Bone marrow (tissue), 2 donors: ENCODE measurements at places on chromosomes 6 and 20.

DNA sequence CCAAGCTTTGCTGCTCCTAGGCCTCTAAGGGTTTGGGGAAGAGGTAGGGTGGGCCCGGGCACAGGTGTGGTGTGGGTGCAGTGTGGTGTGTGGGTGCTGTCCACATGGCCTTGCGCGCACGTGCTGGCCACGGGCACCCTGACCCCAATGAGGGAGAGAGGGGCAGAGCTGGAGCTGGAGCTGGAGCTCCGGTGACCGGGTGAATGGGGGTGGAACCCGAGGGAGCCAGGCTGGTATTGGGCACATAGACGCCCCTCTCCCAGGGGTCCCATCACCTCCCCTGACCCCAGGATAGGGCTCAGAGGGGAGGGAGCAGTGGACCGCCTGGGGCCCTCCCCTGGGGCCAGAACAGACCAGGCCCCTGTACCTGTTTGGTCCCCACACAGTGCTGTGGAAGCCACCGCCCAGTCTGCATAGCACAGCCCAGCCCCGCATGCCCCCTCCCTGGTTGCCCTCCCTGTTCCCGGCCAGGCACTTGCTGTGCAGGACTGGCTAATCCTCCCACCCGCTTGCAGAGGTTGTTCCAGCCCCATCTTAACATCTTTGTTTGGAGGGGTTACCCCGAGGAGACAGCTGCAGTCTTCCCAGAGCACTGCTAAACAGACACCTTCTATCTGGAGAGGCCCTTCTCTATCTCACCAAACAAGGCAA, 984 bp downstream of the ADAM33 start:
- no peak for DNase-seq

DNA sequence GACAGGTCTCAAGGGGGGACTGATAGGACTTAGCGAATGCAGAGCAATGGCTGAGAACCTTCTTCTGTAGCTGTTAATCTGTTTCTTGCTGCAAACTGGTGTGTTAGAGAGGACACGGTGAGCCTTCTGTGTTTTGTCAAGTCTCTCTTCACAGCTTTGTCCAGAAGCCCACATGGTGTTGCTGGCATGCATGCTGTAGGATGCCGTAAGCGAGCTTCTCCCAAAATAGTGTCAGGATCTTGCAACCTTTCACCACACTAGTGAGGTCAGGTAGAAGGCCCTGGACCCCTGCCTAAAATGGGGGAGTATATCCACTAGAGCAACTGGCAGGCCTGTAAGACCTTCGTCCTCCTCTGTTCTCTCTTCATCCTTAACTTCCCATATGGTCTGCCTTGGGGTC, 51.9 kb upstream of the GLP1R start:
- DNase-seq: no peak

DNA sequence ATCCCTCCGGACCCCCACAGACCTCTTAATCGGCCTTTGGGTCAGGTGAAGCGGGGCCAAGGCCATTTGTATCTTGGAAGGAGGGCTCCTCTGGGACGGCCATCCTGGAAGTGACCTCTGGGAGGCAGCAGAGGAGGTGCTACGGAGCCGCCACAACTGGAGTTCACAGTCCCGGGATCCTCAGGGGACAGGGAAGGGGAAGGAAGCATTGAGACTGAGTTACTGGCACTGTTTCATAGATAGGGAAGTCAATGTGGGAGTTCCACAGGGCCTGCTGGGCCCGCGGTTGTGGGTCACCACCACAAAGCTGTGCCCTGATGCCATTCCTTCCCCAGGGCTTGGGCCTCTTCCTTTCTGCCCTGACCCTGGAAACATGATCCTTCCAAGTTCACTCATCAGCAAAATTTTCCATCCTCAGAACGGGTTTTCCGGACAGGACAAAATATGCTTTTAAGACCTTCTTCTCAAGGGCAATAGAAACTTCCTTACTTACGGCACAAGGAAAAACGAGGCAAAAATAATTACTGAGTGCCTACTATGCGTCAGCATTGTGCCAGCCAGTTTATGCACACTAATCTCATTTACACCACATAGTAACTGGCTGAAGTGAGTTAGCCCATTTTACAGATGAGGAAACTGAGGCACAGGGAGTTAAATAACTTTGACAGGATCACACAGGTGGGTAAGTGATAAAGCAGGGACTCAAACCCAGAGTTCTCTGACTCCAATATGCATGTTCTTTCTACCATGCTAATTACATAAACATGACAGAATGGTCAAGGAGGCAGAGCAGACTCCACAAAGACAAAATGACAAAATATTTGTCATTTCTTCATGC, 143.8 kb downstream of the UNC5CL start:
- DNase-seq: no peak

DNA sequence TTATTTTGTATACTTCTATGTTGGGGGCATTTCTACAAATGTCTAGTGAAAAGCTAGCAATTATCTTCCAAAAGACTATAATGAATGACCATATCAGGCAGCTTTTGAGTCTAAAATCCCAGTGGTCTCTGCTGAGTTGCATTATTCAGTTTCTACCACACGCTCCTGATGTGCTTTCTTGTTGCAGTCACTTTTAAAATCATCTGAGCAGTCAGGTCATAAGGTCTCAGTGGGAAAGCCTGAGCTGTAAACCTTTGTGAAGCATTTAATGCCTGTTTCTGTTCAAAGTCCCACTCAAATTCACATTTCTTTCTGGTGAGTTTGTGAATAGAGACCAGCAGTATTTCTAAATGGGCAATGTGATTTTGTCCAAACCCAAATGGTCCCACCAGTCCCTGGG, 1681.5 kb downstream of the HACE1 start:
- no peak for DNase-seq

- DNase-seq: no peak
Observed at GRCh38 chr20:1062334-1063010, 55.9 kb upstream of the PSMF1 start.

DNA sequence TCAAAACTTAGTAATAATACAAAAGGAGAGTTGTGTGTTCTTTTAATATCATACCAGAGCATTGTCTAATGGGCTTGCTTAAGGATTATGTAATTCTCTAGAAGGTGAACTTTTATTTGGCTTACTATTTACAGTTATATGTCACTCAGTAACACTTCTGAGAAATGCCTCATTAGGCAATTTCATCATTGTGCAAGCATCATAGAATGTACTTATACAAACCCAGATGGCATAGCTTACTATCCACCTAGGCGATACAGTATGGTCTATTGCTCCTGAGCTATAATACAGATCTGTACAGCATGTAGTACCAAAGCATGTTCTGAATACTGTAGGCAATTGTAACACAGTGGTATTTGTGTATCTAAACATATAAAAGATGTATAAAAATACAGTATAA, 340.1 kb downstream of the PHF3 start:
- no peak for DNase-seq

- no peak for DNase-seq
Observed at GRCh38 chr20:39358052-39358451, 395.9 kb downstream of the DHX35 start.

DNA sequence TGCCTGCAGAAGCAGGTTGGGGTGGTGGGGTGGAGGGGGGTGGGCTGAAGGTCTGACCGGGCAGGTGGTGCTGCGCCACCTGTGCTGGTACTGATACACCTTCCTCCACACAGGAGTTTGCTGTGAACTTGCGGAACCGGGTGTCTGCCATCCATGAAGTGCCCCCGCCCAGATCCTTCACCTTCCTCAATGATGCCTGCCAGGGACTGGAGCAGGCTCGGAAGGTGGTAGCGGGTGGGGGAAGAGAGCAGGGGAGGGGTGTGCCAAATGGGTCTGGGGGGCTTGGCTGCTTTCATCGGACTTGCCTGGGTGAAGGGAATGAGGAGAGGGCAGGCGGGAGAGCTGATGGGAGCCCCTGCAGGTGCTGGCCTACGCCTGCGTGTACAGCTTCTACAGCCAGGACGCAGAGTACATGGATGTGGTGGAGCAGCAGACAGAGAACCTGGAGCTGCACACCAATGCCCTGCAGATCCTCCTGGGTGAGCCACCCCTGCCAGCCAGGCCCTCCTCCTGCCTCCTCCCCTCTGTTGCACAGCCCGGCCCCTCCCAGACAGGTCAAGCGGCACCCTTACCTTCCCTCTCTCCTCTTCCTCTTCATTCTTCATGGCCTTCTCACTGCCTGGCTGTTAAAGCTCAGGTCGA, 6.7 kb downstream of the DNPH1 start:
- DNase-seq: no peak

DNA sequence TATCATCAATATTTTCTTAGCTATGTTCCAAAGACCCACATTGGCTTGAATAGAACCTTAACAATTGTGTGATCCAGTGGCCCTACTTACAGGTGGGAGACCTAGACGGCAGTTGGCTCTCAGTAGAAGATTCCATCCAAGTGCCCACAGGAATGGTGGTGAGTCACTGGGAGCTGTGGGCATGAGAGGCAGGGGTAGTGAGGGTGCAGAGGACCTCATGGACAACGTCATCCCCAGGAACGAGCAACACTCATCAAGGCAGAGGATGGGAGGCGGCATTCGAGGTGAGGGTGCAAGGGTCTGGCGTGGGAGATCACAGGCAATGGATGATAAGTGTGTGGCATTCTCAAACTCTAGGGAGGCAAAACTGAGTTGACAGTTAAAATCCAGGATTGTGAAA, 17.5 kb upstream of the SPO11 start:
- no peak for DNase-seq

DNA sequence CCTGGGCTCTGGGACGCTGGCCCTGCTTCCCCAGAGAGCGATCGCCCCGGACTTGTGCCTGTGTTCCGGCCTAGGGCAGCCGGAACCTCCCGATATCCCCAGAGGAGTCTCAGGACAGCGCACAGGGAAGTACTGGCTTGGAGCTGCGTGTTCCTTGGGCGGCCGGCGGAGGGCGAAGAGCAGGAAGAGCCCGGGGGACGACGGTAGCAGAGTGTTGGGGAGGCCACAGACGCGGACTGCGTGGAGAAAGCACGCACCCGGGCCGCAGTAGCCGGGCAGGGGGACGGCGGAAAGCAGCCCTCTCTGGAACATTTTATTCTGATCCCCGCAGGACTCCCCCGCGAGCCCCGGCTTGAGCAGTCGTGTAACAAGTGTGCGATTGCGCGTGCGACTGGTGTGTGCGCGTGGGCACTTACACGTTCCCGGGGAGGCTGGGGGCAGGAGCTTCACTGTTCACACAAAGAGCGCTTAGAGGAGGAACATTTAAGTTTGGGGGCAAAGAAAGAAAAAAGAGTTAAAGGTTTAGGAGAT, 36.1 kb downstream of the NCR2 start:
- DNase-seq: no peak

DNA sequence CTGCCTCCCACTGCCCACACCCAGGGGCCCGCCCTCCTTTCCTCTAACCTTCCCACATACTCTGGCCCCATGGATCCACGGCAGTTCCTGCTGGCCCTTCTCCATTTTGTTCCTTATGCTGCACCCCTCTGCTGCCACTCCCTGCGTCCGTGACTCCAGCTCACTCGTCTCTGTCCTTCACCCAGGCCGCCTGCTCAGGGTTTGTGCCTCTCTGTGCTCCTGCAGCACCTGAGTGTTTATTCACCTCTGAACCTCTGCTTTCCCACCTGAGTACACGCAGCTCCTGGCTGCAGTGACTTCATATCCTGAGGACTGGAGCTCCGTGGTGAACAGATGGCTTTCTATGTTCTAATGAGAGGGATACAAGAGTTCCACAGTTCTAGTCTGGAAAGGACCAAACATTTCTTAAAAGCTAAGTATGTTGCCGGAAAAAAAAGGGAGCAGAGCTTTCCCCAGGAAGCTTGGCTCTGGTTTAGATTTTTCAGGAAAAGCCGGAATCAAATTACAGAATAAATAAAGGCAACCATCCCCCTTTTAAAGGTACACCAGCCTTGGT, 1.5 kb upstream of the GNRH2 start:
- DNase-seq: no peak

- no peak for DNase-seq
Observed at GRCh38 chr6:88532241-88532860, 366.2 kb upstream of the CNR1 start.

GRCh38 chr6:151716526-151716932, 91.0 kb upstream of the ESR1 start:
- no peak for DNase-seq

DNA sequence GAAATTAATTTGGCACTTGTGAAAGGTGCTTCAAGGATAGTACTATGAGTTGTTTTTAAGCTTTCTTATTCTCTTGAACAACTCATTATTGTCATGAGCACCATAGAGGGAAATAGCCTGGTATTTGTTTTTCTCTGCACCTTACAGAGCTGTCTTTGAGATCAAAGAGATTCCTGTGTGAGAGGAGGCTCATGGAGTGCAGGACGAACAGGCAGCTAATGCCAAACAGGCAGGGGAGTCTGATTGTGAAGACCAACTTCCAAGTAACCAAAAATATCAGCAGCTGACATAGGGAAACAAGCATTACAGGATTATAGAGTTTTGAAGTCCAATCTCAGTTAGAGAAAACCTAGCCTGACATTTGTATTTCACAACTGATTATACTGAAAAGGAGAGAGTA, 110.6 kb upstream of the TENT5A start:
- no peak for DNase-seq

- DNase-seq: no peak
Observed at GRCh38 chr6:146095481-146095880, 66.6 kb downstream of the GRM1 start.

- DNase-seq: peak; percentile 16
Observed at GRCh38 chr6:139882977-139883728, 508.7 kb upstream of the CITED2 start.

GRCh38 chr6:150632785-150633485, 33.2 kb downstream of the PLEKHG1 start:
- DNase-seq: no peak

- DNase-seq: no peak
Observed at GRCh38 chr20:19945732-19946670, 71.2 kb upstream of the NAA20 start.

GRCh38 chr20:17872434-17872833, 96.2 kb downstream of the SNX5 start:
- no peak for DNase-seq

DNA sequence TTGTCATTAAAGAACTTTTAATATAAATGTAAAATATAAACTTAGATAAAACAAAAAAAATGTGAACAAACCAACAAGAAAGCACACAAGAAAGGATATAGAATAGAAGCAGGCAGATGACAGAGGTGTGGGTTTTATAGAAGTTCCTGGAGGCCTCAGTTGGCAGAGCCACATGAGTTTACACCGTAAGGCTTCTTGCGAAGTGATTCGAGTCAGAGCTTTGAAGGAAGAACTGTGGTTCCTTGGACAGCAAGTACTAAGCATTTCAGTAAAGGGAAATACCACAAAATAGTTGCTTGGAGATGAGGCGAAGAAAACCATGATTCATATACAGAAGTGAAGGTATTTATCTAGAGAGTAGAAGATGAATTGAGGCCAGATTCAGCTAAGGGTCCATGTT, 207.9 kb upstream of the EYA4 start:
- DNase-seq: no peak

- DNase-seq: no peak
Observed at GRCh38 chr6:6631534-6632276, 43.2 kb downstream of the LY86 start.

- DNase-seq: no peak
Observed at GRCh38 chr6:1552296-1552761, 57.4 kb upstream of the FOXC1 start.

GRCh38 chr20:63808964-63809674, 21.9 kb downstream of the ZBTB46 start:
- no peak for DNase-seq
